Esophagus squamous epithelium (tissue), 5 donors: ENCODE measurements at places on chromosomes 1 and 21. TPM values are rescaled to one million over a fixed set of nuclear protein-coding genes. Genes with fewer than 3 reads are reported as not detected.

GRCh38 chr1:119327094-119327449 is 41.5 kb upstream of the HAO2 start:
- no peak for DNase-seq

DNA sequence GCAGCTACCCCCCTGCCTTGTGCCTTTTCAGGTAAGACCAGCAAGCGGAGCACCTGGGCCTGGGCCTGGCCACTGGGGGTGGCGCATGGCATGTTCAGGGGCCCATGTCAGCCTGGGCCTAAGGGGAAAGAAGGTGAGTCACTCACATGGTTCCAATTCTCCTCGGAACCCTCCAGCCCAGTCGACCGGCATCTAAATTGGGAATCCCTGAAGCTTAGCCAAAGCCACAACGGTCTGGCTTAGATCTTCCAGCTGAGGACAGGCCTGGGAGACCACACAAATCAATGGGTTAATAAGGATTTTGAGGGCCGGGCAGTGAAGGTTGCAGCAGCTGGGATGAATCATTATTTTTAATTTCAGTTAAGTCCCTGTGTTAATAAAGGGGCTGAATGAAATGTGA is 145.1 kb upstream of the SMYD2 start:
- no peak for DNase-seq

DNA sequence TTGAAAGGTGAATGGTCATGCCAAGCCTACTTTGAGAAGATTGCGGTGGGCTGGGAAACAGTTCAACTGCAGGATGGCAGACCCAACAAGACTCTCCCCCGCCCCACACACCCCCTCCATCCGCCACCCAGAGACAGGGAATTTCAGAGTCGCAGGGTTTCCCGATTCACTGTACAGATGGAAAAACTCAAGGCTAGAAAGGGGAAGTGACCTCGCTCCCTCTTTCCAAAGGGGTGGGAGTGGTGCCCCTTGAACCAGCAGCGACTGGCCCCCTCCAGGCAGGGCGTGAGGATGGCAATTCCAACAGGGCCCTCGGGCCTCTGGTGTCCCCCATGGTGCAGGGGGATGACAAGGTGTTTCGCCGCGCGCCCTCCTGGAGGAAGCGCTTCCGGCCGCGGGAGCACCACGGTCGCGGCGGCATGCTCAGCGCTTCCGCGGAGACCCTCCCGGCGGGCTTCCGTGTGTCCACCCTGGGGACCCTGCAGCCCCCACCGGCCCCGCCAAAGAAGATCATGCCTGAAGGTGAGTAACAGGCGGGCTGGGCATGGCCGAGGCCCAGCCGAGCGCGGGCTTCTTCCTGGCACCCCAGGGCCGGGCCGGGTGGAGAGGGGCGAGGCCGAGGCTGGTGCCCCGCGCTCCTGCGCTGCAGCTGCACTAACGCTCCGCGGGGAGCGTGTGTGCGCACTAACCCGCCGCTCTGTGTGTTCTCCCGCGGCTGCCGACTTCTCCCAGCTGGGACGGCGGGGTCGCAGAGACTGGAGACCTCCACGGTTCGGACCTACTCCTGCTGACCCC is 10.4 kb downstream of the MYOG start:
- DNase-seq, result no peak

DNA sequence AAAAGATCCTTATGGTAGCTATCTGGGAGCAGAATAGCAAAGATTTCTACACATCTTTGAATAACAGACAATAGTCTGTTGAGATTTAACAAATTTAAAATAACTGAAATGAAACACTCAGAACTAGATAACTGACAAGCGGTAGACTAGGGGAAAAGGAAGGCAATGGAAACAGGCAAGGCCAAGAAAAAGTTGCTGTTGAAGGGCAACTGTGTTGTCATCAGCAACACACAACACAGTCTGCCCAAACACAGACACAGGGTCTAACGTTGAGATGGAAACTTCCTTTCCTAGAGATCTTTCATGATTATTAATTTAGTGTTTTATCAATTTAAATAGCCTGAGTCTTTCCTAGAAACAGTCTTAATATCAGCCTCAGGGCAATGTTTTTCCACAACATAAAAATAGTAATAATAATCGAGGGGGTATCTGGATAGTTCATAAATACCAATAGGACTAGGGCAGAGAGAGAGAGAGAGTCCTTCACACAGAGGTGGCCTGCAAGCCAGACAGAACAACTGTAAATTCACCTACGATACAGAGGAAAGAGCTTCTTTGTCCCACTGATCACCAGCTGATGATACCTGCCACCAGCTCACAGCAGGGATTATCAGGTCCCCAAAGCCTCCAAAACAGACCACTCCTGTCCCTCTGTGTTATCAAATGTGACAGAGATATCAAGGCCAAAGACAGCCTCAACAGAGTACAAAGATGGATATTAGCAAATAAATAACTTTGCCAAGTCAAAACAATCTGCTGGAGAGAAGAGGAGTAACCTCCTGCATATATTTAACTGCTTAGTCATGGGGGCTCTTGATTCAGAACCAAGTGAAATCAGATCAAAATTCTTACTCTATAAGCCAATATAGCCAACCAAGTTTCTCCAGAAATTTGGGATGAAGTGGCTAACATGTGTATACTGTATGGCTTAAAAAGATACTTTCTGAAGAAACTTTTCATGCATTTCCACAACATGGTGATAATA is 245.3 kb downstream of the SLC45A1 start:
- DNase-seq, result no peak

The LRRC53 gene
- not detected for total RNA-seq

DNA sequence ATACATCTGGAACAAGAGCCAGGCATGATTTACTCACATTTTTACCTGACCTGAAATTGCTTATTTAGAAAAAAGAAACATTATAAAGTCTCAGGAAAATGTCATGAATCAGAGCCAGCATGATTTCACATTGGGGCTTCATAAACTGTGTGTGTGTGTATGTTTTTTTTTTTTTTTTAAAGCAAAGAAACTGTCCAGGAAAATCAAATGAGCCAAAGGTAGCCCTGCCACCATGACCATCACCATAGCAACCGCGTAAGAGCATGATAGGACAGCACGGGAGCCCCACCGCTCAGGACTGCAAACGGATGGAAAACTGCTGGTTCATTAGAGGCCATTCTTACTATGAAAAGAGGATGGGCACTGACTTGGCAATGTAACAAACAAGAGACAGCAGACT is 139.2 kb downstream of the NTMT2 start:
- DNase-seq, result no peak

The CLEC20A gene
- total RNA-seq, result not detected

The TMEM51 gene
- 20.5 TPM for total RNA-seq

The GCSAML gene
- total RNA-seq, result not detected

- no peak for DNase-seq
Measured at GRCh38 chr21:16117851-16118590, 388.2 kb downstream of the USP25 start.

The DEPDC1 gene
- total RNA-seq, result 10.6 TPM
